Hindlimb muscle (tissue), 1 donor: ENCODE measurements at places on chromosomes 1 and 21. TPM values are rescaled to one million over a fixed set of nuclear protein-coding genes. Genes with fewer than 3 reads are reported as not detected.

The S100A10 gene
- 186 TPM for polyA plus RNA-seq

The SNX7 gene
- polyA plus RNA-seq: 21.9 TPM

The COG2 gene
- polyA plus RNA-seq: 23.9 TPM

The AIRE gene
- polyA plus RNA-seq: 0.15 TPM

The HPDL gene
- polyA plus RNA-seq: 1.8 TPM

The NBPF4 gene
- not detected for polyA plus RNA-seq

The C1orf226 gene
- 1.7 TPM for polyA plus RNA-seq

DNA sequence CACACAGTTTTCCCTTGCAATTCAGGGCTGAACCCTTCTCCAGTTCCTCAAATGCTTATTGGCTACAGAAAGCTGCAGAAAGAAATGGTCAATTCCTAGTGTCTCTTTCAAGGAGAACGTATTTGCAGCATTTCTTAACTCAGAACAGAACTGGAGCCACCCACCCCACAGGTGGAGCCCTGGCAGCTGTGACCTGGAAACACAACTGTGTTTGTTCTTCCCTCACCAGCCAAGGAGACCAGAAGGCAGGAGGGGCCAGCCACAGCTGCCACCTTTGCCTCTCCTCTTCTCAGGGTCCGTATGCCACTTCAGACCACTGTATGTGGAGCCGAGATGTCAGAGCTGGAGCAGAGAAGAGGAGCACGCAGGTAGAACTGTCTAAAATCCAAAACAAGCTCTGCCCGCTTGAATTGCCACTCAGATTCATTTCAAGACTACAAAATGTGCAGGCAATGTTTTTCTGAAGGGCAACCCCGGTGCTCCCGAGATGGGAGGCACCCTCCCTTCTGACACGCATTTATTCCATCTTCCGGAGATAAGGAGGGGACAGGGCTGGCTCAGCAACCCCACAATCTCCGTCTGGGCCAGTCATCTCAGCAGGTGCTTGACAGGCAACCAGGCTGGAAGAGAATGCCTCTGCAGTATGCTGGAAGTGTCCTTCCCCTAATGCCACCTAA is 16.7 kb downstream of the CD247 start:
- no peak for DNase-seq

DNA sequence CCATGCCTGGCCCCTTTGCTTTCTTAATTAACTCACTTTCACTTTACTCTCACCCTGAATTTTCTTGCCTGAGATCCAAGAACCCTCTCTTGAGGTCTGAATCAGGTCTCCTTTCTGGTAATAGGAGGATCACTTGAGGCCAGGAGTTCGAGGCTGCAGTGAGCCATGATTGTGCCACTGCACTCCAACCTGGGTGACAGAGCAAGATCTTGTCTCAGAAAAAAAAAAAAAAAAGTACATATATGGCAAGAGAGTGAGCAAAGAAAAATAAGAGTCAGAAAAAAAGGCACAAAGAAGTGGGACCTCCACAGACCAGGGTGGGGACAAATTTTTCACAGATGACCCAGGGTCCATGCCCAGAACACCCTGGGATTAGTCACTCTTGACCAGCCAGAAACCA is 34.1 kb upstream of the RD3 start:
- DNase-seq: no peak

- no peak for DNase-seq
These were observed 47.1 kb upstream of the FMN2 start for GRCh38 chr1:240044620-240045019.
